NCI-H510A (cell line): ENCODE measurements at places on chromosomes 2 and 18.

DNA sequence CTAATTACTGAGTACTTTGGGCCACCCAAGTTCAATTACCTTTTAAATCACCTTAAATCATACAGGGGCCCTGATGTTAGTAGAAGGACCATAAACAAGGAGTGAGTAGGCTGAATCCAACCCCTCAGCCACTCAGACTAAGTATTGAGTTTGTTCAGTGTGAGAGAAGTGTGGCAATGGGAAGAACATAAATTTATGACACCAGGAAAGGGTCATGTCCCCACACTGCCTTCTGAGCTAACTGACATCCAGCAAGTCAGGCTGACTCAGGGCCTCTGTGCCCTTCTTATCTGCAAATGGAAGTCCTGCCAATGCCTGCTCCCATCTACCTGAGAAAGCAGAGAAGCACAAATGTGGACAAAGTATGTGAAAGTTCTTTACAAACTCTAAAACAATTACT, 12.9 kb downstream of the PLEKHM3 start:
- DNase-seq, result no peak

DNA sequence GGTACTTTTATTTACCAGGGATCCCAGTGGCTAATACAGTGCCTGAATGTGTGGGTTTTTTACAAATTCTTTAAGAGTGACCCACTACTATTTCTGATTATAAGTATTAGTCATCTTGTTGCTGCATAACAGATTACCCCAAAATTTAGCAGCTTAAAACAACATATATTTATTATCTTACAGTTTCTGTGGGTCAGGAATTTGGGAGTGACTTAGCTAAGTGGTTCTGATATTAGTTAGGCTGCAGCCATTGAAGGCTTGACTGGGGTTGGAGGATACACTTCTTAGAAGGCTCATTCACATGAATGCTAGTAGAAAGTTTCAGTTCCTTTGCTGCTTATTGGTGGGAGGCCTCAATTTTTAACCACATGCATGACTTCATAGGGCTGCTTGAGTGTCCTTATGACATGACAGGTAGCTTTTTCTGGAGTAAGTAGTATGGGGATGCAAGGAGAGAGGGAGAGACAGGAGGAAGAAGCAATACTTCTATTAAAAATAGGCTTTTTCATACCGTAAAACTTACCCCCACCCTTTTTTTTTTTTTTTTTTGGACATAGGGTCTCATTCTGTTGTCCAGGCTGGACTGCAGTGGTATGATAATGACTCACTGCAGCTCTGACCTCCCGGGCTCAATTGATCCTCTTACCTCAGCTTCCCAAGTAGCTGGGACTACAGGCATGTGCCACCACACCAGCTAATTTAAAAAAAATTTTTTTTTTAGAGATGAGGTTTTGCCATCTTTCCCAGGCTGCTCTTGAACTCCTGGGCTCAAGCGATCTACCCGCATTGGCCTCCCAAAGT, 13.3 kb upstream of the POLE4 start:
- DNase-seq, result no peak

- DNase-seq, result no peak
Measured at GRCh38 chr18:65762556-65762955, 11.7 kb downstream of the CDH7 start.

DNA sequence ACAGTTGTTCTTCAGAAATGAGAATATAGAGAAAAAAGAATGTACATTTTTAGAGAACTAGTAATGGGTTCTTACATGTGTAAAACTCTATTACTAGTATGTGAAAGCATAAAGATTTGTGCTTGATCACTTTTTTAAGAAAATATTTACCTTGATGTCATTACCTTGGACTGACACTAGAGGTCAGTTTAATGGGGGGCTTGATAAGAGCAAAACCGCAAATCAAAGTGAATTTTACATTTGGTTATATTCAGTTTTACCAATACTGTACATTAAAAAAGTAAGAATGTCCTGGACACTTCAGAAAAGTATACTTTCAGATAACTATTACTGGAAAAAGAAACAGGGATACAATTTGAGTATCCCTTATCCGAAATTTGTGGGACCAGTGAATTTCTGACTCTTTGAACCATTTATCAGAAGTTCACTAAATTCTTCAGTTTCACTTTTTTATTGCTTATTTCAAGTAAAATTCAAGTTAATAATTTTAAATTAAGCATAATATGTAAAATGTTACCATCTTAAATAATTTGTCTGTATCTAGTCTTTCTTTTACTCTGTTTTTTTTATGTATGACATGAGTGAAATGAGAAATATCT, 1149.5 kb downstream of the DSC3 start:
- DNase-seq, result no peak

- DNase-seq, result no peak
Measured at GRCh38 chr18:31426021-31426420, 21.5 kb upstream of the DSG3 start.

GRCh38 chr2:226622484-226622883, 177.1 kb downstream of the IRS1 start:
- no peak for DNase-seq

DNA sequence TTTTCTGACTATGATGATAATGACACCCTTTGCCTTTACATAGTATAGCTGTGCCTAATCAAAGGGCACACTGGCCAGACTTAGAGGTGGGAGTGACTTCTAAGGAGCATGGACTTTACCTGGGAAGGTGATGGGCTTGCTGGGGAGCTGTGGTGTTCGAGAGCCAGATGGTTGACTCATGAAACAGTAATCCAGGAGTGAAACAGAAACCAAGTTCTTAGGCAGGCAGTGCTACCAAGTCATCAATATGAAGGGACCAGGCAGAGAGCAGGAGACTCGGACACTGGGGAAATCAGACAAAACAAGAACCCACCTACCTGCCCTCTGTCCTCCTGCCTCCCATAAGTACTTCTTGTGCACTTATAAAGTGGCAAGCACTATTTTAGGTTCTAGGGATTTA, 430.4 kb downstream of the DLGAP1 start:
- no peak for DNase-seq

- no peak for DNase-seq
Measured at GRCh38 chr18:59918997-59919396, 19.2 kb downstream of the PMAIP1 start.

GRCh38 chr2:242001853-242002252, 132.3 kb downstream of the RTP5 start:
- DNase-seq, result no peak
